A172 (cell line): ENCODE measurements at places on chromosomes 2 and 18.

DNA sequence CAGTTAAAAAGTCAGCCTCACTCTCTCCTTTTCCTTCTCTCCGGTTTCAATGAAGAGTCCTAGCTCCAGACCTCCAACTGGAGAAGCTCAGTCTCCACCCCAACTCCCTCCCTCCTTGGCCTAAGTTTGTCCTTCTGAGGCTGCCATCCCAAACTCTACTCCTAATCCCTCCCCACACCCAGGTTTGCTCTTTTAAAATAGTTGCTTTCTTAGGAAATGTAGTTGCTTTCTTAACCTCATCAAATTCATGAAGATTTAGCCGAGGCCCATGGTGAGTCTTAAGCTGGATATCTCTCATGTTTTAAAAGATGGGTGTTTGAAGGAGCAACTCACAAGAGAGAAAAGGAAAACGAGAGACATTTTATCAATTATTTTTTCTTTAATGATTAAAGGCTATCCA lies 937 bp upstream of the LANCL1 start:
- DNase-seq = peak; percentile 69

DNA sequence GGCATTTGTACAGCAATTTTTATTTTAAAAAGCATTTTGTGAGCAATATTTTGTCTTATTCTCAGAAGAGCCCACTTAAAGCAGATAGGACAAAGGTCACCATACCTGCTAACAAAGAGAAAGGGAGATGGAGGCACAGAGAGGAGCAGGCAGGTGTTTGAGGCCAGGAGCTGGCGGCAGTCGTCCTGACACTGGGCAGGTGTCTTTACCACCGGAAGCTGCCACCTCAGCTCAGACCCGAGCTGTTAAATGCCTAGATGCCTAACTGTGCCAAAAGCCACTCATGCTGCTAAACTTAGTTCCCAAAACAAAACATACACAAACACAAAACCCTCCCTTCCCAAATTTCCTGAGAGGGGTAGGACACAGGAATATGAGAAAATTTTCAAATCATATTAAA lies 120.9 kb downstream of the CNTNAP5 start:
- no peak for DNase-seq

GRCh38 chr2:107582487-107582886 lies 244.2 kb upstream of the RGPD4 start:
- DNase-seq = no peak

- no peak for DNase-seq
Measured at GRCh38 chr2:196331851-196332250, 160.5 kb upstream of the STK17B start.
